T-helper 17 cell (primary cell): ENCODE measurements at places on chromosomes 3 and 15.

DNA sequence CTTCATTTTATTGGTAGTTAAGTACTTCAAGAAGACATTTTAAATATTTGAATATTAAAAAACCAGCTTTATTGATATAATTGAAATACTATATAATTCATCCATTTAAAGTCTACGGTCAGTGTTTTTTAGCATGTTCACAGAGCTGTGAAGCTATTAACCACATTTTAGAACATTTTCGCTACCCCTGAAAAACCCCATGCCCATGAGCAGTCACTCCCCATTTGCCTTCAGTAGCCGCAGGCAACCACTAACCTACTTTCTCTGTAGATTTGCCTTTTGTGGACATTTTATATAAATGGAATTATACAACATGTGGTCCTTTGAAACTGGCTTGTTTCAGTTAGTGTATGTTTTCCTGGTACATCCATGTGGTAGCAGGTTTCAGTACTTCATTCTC lies 55.7 kb downstream of the GPR171 start:
- no peak for DNase-seq
- peaks cover 4% of the 10 kb centered on the region for H3K4me1 ChIP-seq
- H3K36me3 ChIP-seq, result peaks cover 5% of the 10 kb centered on the region
- peaks cover 37% of the 10 kb centered on the region for H3K27me3 ChIP-seq

DNA sequence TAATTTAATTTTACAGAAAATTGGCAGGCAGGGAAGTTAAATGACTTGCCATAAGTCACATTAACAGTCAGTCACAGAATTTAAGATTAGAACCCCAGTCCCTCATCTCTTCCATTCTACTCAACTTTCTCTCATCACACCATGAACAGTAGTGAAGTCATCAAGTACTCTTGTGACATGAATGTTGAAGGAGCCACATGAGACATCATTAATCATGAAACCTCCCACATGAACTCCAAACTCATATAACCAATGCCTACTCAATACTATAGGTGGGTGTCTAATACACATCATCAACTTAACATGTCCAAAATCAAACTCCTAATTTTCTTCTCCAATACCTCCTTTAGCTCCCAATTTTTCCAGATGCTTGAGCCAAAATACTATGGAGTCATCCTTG lies 19.5 kb downstream of the PHC3 start:
- peak overlapping the region; percentile 14 for H3K27ac ChIP-seq
- H3K36me3 ChIP-seq, result peaks cover 4% of the 10 kb centered on the region
- no peaks in the 10 kb centered on the region for H3K27me3 ChIP-seq
- no peak overlapping the region for H3K4me3 ChIP-seq
- no peak for DNase-seq

- H3K36me3 ChIP-seq, result peaks cover 2% of the 10 kb centered on the region
- no peak overlapping the region for H3K4me3 ChIP-seq
- H3K4me1 ChIP-seq, result peaks cover 2% of the 10 kb centered on the region
- peaks cover 29% of the 10 kb centered on the region for H3K27me3 ChIP-seq
- H3K27ac ChIP-seq, result no peak overlapping the region
These were observed 259.8 kb upstream of the CTDSPL start for GRCh38 chr3:37601832-37602231.

DNA sequence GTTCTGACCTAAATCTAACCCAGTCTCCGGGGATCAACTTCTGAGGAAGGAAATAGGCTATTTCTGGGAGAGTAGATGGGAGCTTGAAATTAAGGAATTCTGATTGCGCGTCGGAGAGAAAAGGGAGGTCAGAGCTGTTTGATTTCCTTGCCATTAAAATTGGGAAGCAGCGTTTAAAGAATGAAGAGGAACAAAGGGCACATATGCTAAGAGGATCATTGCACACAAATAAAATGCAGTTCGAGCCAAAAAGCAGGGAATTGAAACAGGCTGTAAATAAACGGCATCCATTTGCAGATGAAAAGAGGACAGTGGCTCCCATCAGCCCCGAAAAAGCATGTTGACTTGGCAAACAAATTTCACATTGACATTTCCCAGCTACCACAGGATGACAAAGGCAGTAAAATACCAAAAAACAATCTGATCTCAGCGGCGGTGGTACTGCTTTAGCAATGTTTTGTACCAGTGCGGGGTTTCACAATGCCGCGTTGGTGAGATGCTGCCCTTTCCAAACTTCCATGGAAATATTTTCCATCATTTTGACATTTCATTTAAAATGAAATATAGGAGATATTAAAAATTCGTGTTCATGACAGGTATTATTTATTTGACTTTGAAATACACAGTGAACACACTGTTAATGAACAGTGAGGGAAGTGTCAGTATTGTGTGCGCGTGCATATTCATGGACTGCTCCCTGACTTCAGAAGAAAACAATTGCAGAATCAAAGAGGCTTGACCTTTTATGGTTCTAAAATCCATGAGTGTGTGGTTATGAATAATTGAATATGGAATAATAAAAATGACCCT lies 108.8 kb downstream of the SQOR start:
- no peak overlapping the region for H3K27ac ChIP-seq
- no peaks in the 10 kb centered on the region for H3K4me1 ChIP-seq
- H3K36me3 ChIP-seq, result no peaks in the 10 kb centered on the region
- no peak overlapping the region for H3K4me3 ChIP-seq
- no peak for DNase-seq

DNA sequence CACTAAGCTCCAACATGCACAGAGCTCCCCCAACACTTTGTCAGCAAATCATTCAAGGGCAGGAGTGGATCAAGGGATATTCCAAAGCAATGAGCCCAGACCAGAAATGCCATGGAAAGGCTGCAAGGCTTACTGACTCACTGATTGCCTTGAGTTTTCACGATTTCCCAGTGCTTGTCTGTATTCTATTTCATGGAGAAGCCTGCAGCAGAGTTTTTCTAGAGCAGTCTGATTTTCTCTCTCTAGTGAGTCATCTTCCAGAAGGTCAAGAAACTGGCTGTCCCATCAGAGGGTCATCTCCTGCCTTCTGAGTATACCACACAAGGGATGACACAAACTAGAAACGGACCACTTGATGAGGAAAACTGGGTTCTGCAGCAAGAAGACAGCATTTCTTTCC lies 16.5 kb downstream of the LMCD1 start:
- H3K4me3 ChIP-seq, result no peak overlapping the region
- H3K27ac ChIP-seq, result no peak overlapping the region
- no peaks in the 10 kb centered on the region for H3K36me3 ChIP-seq
- DNase-seq, result no peak

DNA sequence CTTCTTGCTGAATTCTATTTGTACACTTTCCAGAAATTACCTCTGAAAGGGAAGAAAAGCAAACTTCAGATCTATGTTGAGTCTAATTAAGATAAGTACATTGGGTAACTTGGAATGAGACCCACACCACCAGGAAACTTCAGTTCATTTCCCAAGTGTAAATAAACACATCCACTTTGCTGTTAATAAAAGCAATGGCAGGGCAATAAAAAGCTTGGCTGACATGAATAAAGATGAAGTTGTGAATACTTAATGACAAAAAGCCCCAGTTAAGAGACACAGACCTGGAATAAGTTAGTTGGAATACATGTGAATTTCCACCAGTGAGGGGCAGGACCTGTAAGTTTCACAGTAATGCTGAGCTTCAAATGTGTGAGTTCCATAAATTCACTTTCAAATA lies 83.3 kb downstream of the MEX3B start:
- no peak overlapping the region for H3K4me3 ChIP-seq
- H3K4me1 ChIP-seq, result no peaks in the 10 kb centered on the region
- H3K36me3 ChIP-seq, result no peaks in the 10 kb centered on the region
- H3K27ac ChIP-seq, result no peak overlapping the region
- DNase-seq, result no peak
- H3K27me3 ChIP-seq, result peaks cover 25% of the 10 kb centered on the region

GRCh38 chr3:159632851-159633250 lies 355.8 kb upstream of the IL12A start:
- no peak overlapping the region for H3K27ac ChIP-seq
- no peak for DNase-seq
- H3K36me3 ChIP-seq, result no peaks in the 10 kb centered on the region
- no peaks in the 10 kb centered on the region for H3K27me3 ChIP-seq

GRCh38 chr3:179067291-179067690 lies 4.3 kb downstream of the ZMAT3 start:
- H3K4me1 ChIP-seq, result peaks cover 26% of the 10 kb centered on the region
- peaks cover 10% of the 10 kb centered on the region for H3K36me3 ChIP-seq
- no peak for DNase-seq
- H3K4me3 ChIP-seq, result no peak overlapping the region
- H3K27me3 ChIP-seq, result no peaks in the 10 kb centered on the region

DNA sequence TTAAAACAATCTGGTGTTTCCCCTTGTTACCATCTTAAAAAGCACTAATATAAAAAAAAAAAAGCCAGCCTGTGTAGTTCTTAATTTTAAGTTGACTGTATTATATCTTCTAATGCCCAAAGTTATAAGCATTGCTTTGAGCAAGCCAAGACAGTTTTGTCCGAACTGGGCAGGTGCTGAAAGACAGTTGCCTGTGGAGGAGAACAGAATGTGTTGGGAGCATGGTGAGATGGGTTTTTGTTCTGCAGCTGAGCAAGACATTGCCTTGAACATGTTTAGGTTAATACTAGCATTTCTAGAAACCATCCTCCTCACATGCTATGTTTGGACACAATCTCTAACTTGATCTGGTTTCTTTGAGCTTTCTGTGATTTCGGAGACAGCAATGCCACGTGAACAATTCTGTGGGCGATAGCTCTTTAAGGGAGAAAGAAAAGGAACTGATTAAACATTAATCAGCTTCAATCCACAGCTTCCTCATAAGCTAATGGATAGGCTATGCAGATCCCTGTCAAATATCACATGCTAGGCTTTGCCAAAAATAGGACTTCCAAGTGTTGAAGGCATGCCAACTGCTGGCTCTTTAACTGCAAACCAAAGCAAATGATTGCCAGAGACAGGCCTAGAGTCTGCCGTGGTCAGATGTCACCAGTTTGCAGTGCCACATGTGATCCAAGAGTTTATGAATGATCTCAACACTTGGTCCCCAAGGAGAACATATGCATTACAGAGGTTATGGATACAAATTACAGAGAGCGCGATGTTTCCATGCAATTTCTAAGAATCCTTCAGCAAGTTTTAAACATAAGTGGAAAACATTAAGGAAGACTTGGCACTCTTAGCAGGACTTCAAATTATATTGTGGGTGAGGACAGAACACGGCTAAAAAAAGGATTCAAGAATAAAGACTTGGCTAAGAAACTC lies 428.1 kb downstream of the ROBO2 start:
- no peaks in the 10 kb centered on the region for H3K36me3 ChIP-seq
- H3K27me3 ChIP-seq, result no peaks in the 10 kb centered on the region
- H3K4me1 ChIP-seq, result no peaks in the 10 kb centered on the region
- no peak for DNase-seq
- H3K4me3 ChIP-seq, result no peak overlapping the region
- no peak overlapping the region for H3K27ac ChIP-seq

GRCh38 chr15:25250906-25251622 lies 187.8 kb downstream of the UBE3A start:
- DNase-seq, result no peak
- H3K4me1 ChIP-seq, result no peaks in the 10 kb centered on the region
- H3K36me3 ChIP-seq, result no peaks in the 10 kb centered on the region

GRCh38 chr3:217948-218347 lies 21.4 kb downstream of the CHL1 start:
- no peaks in the 10 kb centered on the region for H3K36me3 ChIP-seq
- H3K4me3 ChIP-seq, result no peak overlapping the region
- H3K27ac ChIP-seq, result no peak overlapping the region
- H3K27me3 ChIP-seq, result no peaks in the 10 kb centered on the region

GRCh38 chr15:66748708-66749035 lies 46.6 kb downstream of the SMAD6 start:
- H3K4me3 ChIP-seq, result no peak overlapping the region
- H3K27ac ChIP-seq, result no peak overlapping the region
- peaks cover 8% of the 10 kb centered on the region for H3K4me1 ChIP-seq
- no peaks in the 10 kb centered on the region for H3K36me3 ChIP-seq

GRCh38 chr15:64105113-64105704 lies 9.4 kb downstream of the SNX1 start:
- no peak overlapping the region for H3K4me3 ChIP-seq
- DNase-seq, result no peak
- H3K27ac ChIP-seq, result no peak overlapping the region

- no peak overlapping the region for H3K4me3 ChIP-seq
- peaks cover 45% of the 10 kb centered on the region for H3K27me3 ChIP-seq
- no peaks in the 10 kb centered on the region for H3K36me3 ChIP-seq
- H3K4me1 ChIP-seq, result no peaks in the 10 kb centered on the region
- H3K27ac ChIP-seq, result no peak overlapping the region
These were observed 156.3 kb upstream of the UBE2E1 start for GRCh38 chr3:23649448-23649847.

- H3K36me3 ChIP-seq, result no peaks in the 10 kb centered on the region
- H3K4me3 ChIP-seq, result no peak overlapping the region
- H3K27me3 ChIP-seq, result no peaks in the 10 kb centered on the region
- H3K27ac ChIP-seq, result no peak overlapping the region
These were observed 434.2 kb upstream of the CCDC54 start for GRCh38 chr3:106943071-106943470.

GRCh38 chr3:64805248-64805647 lies 117.4 kb upstream of the ADAMTS9 start:
- H3K27me3 ChIP-seq, result no peaks in the 10 kb centered on the region
- no peak overlapping the region for H3K27ac ChIP-seq
- H3K4me1 ChIP-seq, result no peaks in the 10 kb centered on the region

DNA sequence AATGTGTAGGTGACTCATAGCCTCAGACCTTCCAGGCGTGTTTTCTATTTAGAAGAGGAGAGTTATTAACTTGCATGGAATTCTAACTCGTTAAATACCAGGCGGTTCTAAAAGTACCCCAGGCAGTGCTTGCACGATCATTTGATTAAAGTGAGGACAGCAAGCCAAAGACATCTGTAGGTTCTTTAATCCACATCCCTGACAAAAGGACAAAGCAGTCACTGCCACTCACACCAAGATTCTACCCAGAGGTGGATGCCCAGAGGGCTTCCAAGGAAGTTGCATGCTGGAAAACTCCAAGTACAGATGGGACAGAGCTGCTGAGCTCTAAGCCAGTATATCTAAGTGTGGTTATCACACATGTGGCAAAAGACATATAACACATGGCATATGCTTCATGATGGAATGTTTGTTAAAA lies 372.1 kb downstream of the ROBO2 start:
- no peaks in the 10 kb centered on the region for H3K27me3 ChIP-seq
- no peaks in the 10 kb centered on the region for H3K4me1 ChIP-seq
- H3K36me3 ChIP-seq, result no peaks in the 10 kb centered on the region
- no peak for DNase-seq
- H3K27ac ChIP-seq, result no peak overlapping the region

GRCh38 chr3:113110267-113110666 lies 101.1 kb upstream of the BOC start:
- no peak for DNase-seq
- H3K4me1 ChIP-seq, result peaks cover 5% of the 10 kb centered on the region
- H3K27me3 ChIP-seq, result no peaks in the 10 kb centered on the region
- peaks cover 3% of the 10 kb centered on the region for H3K36me3 ChIP-seq

GRCh38 chr15:29864501-29864900 lies 42.2 kb upstream of the TJP1 start:
- DNase-seq, result no peak
- no peak overlapping the region for H3K27ac ChIP-seq
- peaks cover 3% of the 10 kb centered on the region for H3K4me1 ChIP-seq
- peaks cover 48% of the 10 kb centered on the region for H3K27me3 ChIP-seq
- no peaks in the 10 kb centered on the region for H3K36me3 ChIP-seq
